ENCODE measurements at places on chromosomes 11 and 22. TPM values are rescaled to one million over a fixed set of nuclear protein-coding genes. Genes with fewer than 3 reads are reported as not detected.

The HEPN1 gene
- total RNA-seq, result not detected

The OR8U1 gene
- not detected for total RNA-seq

The SCUBE2 gene
- total RNA-seq, result 1.9 TPM

The OR51B5 gene
- not detected for total RNA-seq

The FKBP2 gene
- 41.6 TPM for total RNA-seq

The GAS2 gene
- total RNA-seq, result 9.7 TPM

The CD6 gene
- 0.08 TPM for total RNA-seq

The SLC25A18 gene
- 2.5 TPM for total RNA-seq

The RCOR2 gene
- total RNA-seq, result 9.9 TPM

The SCGB1D2 gene
- total RNA-seq, result 3.7 TPM

The SCGB1A1 gene
- total RNA-seq, result not detected

The OR52E8 gene
- total RNA-seq, result not detected

The FAM227A gene
- 0.43 TPM for total RNA-seq

The MS4A4A gene
- 15.2 TPM for total RNA-seq

The LMO1 gene
- 2.3 TPM for total RNA-seq

The ZNF214 gene
- total RNA-seq, result 1.9 TPM

The SCUBE1 gene
- 0.24 TPM for total RNA-seq

The CEND1 gene
- total RNA-seq, result 0.19 TPM

The CHRNA10 gene
- 1.6 TPM for total RNA-seq

The MPPED1 gene
- total RNA-seq, result not detected

The OR56A1 gene
- not detected for total RNA-seq

The HOATZ gene
- total RNA-seq, result not detected

The ESRRA gene
- 241 TPM for total RNA-seq

The TOM1 gene
- total RNA-seq, result 68.6 TPM

Data from Right ventricle myocardium superior (tissue), 1 donor.